Liver (tissue), 10 donors: ENCODE measurements at places on chromosomes 3 and 15. TPM values are rescaled to one million over a fixed set of nuclear protein-coding genes. Genes with fewer than 3 reads are reported as not detected.
A peak's percentile ranks its signal among the peaks of the same experiment; 100 is the strongest.

DNA sequence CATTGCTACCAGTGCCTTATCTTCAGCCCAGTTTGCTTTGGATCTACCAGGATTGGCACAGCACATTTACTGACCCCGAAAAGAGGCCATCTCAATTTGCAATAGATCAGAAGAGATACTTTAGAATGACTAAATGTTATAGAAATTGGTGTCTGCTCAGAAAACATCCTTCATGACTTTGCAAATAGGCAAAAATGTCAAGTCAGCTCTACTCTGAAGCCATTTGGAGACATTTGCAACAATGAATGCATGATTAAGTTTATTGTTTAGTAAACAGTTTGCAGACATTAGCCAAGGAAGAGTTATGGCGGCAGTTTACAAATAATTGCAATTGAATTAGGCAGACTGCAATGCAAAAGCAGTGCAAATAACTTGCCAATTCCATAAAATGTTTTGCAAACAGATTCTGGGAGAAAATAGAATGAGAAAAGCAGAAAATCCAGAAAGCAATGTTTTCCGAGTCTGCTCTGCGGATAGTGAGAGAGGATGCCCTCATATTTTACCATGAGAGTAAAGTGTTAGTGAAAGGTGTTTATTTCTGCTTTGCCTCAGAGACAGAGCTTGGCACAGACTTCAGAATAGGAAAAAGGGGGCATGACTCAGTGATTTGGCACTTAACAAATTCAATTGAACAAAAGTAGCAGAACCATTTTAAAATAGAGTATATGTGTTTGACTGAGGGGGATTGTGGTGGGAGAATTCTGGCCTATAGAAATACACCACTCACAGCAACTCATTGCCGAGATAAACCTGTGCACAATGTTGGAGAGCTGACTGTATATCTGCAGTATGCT lies 334.9 kb upstream of the NR2F2 start:
- H3K27me3 ChIP-seq: no peaks in the 10 kb centered on the region
- H3K36me3 ChIP-seq: no peaks in the 10 kb centered on the region
- H3K4me3 ChIP-seq: no peak overlapping the region
- no peak overlapping the region for H3K27ac ChIP-seq

- H3K36me3 ChIP-seq: no peaks in the 10 kb centered on the region
- H3K4me1 ChIP-seq: no peaks in the 10 kb centered on the region
- DNase-seq: no peak
- H3K4me3 ChIP-seq: no peak overlapping the region
Observed at GRCh38 chr3:171936191-171936841, 93.2 kb downstream of the TMEM212 start.

Gene GOLGA6A
- 0.06 TPM for polyA plus RNA-seq

DNA sequence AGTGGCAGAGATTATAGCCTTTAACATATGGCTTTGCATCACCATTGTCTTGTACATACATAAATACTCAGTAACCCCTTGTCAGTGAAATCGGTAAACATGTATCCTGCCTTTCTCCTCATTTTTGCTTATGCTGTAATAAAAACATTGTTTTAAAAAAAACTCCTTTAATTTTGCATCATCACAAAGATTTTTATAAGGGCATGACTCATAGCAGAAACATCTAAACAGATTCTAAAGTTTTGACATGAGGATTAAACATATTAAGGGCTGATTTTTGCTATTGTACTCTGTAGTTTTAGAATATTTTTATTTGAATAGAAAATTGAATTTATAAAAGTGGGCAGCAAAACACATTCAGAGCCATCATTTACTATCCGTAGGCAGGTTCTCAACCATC lies 275.9 kb downstream of the ZIC4 start:
- H3K4me1 ChIP-seq: no peaks in the 10 kb centered on the region
- H3K27me3 ChIP-seq: no peaks in the 10 kb centered on the region
- DNase-seq: no peak
- no peaks in the 10 kb centered on the region for H3K36me3 ChIP-seq

- no peaks in the 10 kb centered on the region for H3K4me1 ChIP-seq
- no peak for DNase-seq
- no peaks in the 10 kb centered on the region for H3K36me3 ChIP-seq
- H3K4me3 ChIP-seq: no peak overlapping the region
Observed at GRCh38 chr15:92043283-92043682, 189.8 kb downstream of the SLCO3A1 start.

DNA sequence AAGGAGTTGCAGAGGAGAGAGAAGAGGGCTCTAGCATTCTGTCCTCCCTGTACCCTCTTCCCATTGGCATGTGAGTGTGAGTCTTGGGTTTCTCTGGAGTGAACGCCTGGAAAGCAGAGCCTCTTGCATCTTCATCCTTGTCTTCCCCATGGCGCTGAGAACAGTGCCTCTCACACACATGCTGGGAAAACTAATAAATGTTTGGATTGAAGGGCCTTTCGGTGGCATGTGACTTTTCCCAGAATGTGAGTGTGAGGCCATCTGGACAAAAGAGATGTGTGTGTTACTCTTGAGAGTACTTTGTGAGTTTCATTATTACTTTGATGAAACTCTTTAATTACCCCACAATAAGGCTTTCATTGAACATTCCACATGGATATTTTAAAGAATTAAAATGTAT lies 122.3 kb downstream of the MITF start:
- H3K27me3 ChIP-seq: no peaks in the 10 kb centered on the region
- DNase-seq: no peak
- no peak overlapping the region for H3K4me3 ChIP-seq

DNA sequence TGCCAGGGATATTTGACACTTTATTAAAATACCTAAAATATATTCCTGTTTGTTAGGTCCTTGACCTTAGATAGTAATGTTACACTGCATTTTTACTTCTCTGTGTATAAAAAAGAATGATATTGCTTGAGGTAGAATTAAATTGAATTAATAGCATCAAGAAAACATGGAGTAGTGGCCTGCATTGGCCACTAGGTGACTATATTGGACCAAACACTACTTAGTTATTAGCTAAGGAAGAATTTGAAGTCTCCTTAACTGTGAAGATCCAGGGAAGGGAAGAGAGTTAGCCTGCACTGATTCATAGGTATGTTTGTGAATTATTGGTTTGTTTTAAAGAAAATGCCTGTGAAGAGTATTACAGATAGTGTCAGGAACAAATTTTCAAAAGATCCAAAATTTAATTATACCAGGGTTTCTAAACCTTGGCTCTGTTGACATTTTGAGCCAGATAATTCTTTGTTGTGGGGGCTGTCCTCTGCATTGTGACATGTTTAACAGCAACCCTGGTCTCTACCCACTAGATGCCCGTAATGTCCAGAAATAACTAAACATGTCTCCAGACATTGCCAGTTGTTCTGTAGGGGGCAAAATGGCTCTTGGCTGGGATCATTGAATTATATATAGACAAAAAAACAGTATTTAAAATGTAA lies 103.6 kb upstream of the THSD4 start:
- no peaks in the 10 kb centered on the region for H3K36me3 ChIP-seq
- H3K4me3 ChIP-seq: no peak overlapping the region
- DNase-seq: no peak
- H3K27ac ChIP-seq: no peak overlapping the region
- H3K27me3 ChIP-seq: no peaks in the 10 kb centered on the region
- no peaks in the 10 kb centered on the region for H3K4me1 ChIP-seq

Gene AGBL1
- not detected for polyA plus RNA-seq

DNA sequence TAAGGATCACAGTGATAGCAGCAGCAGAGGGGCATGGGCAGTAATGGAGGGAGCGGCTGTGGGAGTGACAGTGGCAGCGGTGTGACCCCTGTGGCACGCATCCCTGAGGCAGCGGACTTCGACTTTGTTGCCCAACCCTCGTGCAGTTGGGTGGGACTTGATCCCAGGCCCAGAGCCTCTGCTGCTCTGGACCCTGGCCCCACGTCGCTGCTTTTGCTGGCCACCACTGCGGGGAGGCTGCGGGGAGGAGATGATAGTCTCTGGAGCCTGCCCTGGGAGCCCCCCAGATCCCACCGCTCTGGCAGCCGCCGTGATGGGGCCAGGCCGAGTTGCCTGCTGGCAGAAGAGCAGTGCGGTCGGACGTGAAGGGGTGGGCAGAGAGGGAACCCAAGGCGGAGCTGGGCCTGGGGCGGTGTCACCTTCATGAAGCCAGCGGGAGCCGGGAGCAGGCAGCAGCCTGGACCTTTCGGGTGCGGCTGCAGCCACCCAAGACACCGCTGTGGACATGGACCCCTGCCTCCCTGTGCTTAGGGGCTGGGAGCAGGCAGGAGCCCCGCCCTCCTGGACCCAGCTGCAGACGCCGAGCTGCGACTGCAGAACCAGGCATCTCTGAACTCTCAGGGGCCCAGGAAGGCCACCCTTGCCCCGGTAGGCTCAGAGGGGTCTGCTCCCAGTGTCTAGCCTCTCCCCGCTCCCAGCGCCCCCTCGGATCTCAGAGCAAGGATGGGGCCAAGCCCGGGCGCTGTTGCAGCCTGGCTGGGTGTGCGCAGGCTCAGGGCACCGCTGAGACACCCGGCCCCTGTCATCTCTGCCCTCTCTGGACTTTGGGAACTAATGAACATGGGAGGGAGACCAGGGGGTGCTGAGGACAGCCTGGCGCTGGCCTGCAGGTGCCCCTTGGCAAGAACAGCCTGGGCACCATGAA lies 38.3 kb downstream of the COMMD2 start:
- peaks cover 3% of the 10 kb centered on the region for H3K4me1 ChIP-seq
- DNase-seq: no peak
- no peaks in the 10 kb centered on the region for H3K36me3 ChIP-seq
- no peak overlapping the region for H3K4me3 ChIP-seq
- no peak overlapping the region for H3K27ac ChIP-seq
- H3K27me3 ChIP-seq: no peaks in the 10 kb centered on the region

DNA sequence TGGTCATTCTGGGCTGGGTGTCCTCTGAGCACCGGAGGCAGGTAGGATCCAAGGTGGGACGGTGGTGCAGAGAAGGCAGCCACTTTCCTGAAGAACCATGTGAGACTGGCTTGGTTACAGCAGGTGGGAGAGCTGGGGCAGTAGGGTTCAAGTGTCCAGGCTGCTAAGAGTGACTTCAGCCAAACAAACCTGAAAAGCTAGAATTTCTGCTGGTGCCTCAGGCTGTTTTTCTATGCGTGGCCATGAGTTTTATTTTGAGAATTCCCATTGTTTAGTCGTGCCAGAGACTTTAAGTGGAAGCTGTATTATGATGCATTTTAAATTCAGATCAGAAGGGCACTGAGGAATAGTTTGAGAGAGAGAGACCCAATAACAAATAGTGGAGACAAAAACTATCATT lies 20.1 kb downstream of the USP13 start:
- H3K4me3 ChIP-seq: no peak overlapping the region
- H3K4me1 ChIP-seq: no peaks in the 10 kb centered on the region
- no peak overlapping the region for H3K27ac ChIP-seq
- no peak for DNase-seq
- no peaks in the 10 kb centered on the region for H3K27me3 ChIP-seq

DNA sequence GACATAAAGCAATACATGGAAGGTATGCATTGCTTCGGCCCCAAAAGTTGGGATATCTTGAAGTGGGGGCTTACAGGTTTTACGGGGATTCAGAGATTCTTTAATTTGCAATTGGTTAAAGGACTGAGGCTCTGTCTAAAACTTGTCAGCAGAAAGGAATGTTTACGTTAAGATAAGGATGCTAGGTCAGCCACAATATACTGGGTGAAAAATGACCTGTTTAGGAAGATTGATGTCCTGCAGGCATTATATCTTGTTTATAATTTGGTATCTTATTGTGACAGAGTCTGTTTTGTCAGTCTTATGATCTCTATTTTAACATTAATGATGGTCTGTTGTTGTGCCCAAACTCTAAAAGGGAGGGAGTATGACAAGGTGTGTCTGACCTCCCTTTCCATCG lies 15.3 kb upstream of the CCNDBP1 start:
- H3K4me3 ChIP-seq: no peak overlapping the region
- no peaks in the 10 kb centered on the region for H3K4me1 ChIP-seq
- no peak overlapping the region for H3K27ac ChIP-seq
- no peak for DNase-seq
- peaks cover 5% of the 10 kb centered on the region for H3K36me3 ChIP-seq
- H3K27me3 ChIP-seq: no peaks in the 10 kb centered on the region

DNA sequence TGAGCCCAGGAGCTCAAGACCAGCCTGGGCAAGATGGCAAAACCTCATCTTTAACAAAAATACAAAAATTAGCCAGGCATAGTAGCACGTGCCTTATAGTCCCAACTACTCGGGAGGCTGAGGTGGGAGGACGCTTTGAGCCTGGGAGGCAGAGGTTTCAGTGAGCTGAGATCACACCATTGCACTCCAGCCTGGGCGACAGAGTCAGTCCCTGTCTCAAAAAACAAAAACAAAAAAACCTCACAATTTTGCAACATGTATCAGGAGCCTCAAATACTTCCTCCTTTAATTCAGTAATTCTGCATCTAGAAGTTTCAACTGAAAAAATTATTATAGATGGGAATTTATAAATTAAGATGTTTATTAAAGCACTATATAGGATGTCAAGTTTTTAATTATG lies 1.1 kb downstream of the MRPL47 start:
- DNase-seq: no peak
- H3K27ac ChIP-seq: no peak overlapping the region
- no peaks in the 10 kb centered on the region for H3K27me3 ChIP-seq

Gene SERPINI2
- polyA plus RNA-seq: not detected

Gene CCRL2
- 0.62 TPM for polyA plus RNA-seq

Gene TGM4
- not detected for polyA plus RNA-seq

GRCh38 chr3:112875561-112875960 lies 28.9 kb upstream of the CD200R1L start:
- no peaks in the 10 kb centered on the region for H3K36me3 ChIP-seq
- no peaks in the 10 kb centered on the region for H3K4me1 ChIP-seq
- no peak for DNase-seq
- H3K27me3 ChIP-seq: no peaks in the 10 kb centered on the region

DNA sequence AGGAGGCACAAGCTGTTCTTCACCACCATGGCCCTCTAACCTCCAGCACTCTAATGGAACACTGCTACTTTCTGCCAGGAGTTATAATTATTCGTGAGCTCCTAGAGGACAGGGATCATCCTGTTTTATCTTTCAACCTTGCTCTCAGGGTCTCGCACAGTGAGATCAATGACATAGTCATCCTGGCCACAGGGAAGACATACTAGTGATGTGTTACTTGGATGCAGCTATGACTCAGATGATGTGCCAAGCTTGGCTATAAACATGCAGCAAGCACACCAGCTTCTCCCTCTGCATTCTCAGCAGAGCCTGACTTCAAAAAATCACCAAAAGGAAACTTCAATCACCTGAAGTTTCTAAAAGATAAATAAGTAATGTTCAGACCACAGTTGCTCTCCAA lies 203.8 kb upstream of the HES1 start:
- no peak for DNase-seq
- H3K36me3 ChIP-seq: no peaks in the 10 kb centered on the region
- H3K4me3 ChIP-seq: no peak overlapping the region

- no peaks in the 10 kb centered on the region for H3K36me3 ChIP-seq
- DNase-seq: no peak
- no peak overlapping the region for H3K4me3 ChIP-seq
- no peaks in the 10 kb centered on the region for H3K4me1 ChIP-seq
- no peak overlapping the region for H3K27ac ChIP-seq
Observed at GRCh38 chr3:41173926-41174885, 25.1 kb upstream of the CTNNB1 start.

- H3K36me3 ChIP-seq: no peaks in the 10 kb centered on the region
- peak overlapping the region; percentile 90 for H3K4me3 ChIP-seq
- DNase-seq: no peak
Observed at GRCh38 chr15:74782259-74783071, 585 bp downstream of the CSK start.
